ENCODE measurements at places on chromosomes 12 and 14.
A peak's percentile ranks its signal among the peaks of the same experiment; 100 is the strongest.

- no peak for DNase-seq
Observed at GRCh38 chr12:97075934-97076630, 169.0 kb downstream of the NEDD1 start.

DNA sequence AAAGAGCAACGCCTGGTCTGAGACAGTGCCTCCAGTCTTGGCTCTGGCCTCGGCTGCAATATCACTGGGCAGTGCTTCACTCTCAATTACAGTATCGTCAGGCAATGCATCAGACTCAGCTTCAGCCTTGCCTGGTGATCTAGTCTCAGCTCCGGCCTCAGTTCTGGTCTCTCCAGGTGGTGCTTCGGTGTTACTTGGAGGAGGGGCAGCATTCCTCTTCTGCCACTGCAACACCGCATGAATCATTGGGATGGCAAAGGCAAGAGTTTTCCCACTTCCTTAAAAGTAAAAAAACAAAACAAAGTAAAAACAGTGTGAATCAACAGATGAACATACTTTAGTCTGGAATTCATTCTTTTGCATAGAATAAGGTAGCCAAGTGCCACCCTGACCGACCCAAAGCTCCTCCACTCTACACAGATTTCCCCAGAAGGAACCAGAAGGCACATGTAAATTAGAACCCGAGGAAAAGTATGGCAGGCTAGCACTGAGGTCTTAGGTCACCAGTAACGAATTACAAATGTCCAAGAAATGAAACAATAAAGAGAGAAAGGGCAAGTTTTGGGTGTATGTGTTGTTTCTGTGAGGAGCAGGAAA lies 18.6 kb downstream of the DDX24 start:
- DNase-seq = no peak

DNA sequence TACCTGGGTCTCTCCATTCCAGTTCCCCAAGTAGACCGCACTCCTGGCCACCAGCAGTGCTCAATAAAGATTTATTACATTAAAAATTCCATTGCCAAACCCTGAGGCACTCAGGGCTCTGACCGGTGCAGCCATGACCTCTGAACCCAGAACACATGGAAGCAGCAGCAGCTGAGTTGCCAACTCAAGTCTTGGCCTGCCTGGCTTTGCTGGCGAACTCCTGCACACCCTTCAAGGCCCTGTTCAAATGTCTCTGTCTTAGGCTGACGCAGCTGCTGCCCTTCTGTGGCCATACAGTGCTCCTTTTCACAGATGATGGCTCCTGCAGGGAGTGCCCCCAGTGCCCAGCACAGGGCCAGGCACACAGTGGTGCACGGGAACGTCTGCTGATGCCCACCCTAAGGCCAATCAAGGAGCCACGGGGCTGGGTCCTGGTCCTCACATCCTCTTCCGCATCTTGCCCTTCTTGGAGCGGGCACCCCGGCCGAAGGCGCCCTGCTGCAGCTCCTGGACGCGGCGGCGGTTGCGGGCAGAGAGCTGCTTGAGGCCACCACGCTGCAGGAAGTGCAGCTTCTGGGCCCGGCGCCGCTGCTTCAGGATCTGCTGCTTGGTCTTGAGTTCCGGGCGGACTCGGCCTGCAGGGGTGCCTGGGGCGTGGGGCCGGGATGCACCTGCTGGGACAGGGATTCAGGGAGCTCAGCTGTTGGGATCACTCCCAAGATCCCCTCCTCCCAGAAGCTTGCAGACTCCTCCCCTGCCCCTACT lies 9.1 kb downstream of the CFAP73 start:
- DNase-seq = no peak

DNA sequence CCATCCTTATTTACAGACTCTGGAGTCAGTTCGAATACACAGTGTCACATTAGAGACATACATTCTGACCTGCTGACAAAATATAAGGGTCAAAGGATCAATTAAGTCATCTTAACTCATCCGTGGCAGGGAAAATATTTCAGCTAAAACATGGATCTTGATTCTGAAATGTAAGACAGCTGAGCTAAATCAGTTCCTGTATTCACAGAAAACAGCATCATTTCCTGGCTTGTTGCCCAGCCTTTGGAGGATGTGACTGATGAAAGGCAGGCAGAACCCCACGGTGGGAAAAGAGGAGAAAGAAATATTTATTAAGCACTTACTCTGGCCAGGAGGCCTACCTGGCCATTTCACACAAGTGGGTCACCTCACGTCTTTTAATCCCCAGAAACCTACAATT lies 101.9 kb downstream of the GAS2L3 start:
- DNase-seq = peak; percentile 16

DNA sequence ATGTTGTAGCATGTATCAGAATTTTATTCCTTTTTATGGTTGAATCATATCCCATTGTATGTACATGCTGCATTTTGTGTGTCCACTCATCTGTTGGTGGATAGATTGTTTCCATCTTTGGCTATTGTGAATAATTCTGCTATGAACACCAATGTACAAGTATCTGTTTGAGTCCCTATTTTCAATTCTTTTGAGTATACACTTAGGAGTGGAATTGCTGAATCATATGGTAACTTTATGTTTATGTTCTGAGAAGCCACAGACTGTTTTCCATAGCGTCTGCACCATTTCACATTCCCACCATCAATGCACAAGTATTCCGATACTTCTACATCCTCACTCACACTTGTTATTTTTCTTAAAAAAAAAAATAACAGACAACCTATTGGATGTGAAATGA lies 91.5 kb downstream of the ARF6 start:
- no peak for DNase-seq

DNA sequence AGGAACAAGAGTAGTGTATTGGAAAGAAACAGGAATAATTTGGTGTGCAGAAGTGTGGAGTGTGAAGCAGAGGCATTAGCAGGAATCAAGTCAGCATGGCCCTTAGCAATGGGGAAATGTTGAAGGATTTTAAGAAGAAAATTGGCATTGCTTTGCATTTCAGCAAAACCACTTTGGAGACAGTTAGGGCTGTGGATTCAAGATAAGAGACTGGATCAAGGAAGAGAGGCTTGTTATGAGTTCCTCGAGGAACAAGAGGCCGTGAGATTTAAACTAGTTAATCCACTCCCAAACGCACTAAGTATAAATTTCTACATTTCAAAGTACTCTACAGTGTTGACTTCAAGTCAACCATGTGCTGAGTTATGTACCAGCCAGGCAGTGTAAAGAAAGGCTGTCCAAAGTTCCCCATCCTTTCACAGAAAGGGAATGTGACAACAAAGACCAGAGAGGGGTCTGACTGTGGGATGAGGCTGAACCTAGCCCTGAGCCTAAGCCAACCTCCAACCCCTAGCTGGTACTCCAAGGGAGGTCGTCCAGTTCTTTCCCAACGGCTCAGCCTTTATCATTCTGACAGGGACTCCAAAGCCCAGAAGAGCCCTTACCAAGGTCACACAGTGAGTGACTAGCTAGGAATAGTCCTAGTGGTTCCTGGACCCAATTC lies 91.2 kb upstream of the BMP4 start:
- DNase-seq = no peak

- DNase-seq = peak; percentile 68
Observed at GRCh38 chr12:119178544-119179334, at the start of gene HSPB8. HSPB8 (plus strand) TSS chr12:119178931; CDS start chr12:119179313, 382 bp downstream.

GRCh38 chr14:50022661-50023060 lies 93.7 kb downstream of the VCPKMT start:
- no peak for DNase-seq

DNA sequence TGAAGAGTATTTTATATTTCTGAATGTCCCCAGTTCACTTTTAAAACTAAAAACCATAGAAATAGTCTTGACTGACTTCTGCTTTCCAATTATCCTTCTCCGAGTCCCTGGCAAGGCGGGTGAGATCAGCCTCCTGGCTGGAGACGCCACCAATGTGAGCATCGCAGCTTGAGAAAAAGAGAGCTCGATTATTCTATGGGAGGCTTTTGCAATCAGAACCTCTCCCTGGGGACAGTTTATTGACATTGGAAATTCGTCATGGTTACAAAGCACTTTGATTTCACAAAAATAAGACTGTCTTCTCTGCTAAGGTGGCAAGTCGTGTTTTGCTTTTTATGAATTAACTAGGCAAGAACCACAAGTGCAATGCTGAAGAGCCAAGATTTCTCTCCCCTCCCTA lies 23.6 kb upstream of the GPHB5 start:
- no peak for DNase-seq

- DNase-seq = no peak
Observed at GRCh38 chr12:52224151-52224550, 8.9 kb upstream of the KRT7 start.

GRCh38 chr14:63134801-63135200 lies 69.4 kb upstream of the RHOJ start:
- no peak for DNase-seq

DNA sequence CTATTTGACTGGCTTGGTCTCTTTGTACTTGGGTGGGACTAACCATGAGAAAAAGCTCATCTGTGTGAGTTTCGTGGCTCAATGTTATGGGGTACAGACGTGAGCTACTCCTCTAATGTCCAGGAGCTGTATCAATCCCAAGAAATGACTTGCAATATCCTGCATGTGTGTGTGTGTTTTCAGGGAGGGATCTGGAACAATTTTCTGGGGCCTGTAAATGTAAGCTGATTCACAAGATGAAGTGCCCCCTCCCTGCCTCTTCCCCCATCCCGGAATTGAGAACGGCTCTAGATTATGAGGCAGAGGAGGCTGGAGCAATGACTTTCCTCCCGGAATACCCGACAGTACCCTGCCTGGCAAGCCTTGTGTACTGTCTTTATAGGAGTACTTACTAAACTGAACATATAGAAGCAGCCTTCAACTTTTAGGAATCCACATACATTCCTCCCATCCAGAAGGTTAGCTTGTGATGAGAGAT lies 53.9 kb downstream of the TMX1 start:
- DNase-seq = no peak

DNA sequence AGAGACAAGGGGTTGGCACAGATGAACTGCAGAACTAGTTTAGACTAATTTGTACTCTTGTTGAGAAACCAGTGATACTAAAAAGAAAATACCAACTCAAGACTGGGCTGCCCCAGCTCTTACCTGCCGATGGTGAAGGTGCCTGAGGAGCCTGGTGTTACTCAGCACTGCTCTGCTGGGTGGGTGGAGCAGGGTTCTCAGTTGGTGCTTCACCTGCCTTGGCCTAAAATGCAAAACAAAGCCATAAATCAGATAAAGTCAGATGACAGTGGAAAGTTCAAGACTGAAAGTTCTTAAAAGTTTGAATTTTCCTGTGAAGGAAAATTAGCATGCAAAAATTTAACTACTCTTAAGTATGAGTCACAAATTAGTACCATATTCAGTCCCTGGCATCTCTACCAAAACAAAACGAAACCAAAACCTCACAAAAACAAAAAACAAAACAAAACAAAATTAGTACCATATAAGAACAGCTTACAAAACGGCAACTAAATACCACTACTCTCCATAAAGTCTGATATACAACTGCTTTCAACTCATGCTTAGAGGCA lies 21.9 kb downstream of the YBX3 start:
- no peak for DNase-seq

- DNase-seq = peak; percentile 29
Observed at GRCh38 chr14:90301668-90302090, 30.1 kb downstream of the NRDE2 start.

DNA sequence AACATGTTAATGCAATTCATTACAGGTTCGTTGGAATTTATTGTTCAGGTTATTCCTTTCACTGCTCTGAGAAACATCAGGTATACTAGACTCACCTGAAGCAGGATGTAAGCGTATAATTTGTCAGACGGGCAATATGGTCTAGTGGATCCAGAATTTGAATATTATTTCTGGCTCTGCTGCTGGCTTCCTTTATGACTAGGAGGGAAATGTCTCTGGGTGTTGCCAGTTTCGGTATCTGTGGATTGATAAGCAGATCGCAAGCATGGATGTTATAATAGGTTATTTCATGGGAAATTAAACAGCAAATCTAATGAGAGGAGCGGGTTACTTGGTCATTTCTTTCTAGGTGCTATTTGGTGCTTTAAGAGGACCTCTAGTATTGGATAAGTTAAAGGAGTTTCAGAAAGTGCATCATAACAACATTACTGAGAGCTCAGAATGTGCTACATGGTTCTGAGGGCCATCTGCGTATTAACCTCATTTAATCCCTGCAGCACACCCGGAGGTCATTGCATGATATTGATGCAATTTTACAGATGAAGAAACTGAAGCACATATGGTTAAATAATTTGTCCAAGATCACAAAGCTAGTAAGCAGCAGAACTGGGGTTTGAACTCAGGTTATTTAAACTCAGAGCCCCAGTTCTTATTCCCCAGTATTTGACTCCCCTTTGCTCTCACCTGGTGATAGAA lies 47.3 kb upstream of the BCAT1 start:
- no peak for DNase-seq

DNA sequence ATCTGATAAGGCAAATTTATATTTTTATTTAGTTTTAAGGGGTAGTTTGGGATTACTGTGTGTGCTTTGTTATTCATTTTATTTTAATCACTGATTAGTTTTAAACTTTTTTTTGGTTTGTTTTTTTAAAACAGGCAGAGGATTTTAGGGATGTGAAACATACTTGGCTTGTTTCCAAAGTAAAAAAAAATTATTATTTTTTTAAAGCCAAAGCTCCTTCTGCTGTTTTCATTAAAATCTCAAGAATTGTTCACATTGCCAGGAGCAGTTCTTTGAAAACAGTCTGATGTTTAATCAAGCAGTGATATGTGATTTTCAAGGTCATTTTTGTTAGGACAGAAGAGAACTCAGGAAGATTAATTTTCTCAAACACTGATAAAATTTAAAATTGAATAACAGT lies 11.2 kb downstream of the TTC8 start:
- DNase-seq = no peak
